ENCODE measurements at places on chromosomes 2 and 18.

DNA sequence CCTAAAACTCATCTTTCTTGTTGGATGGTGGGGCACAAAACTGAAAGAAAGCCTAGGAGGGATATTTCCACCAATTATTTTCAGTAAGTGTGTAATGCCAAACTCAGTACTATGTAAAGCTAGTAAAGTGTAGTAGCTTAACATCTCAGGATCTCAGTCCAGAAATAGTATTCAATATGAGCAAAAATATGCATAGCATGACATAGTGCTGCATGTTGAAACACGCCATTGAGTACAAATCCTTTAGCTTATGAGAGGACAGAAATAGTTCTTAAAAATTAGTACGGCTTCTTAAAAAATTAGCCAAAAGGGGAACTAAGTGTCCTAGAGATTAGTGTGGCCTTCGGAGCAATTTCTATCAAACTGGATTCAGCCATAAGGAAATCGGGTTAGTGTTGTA lies 21.7 kb upstream of the ATL2 start:
- DNase-seq = no peak

- no peak for DNase-seq
Observed at GRCh38 chr2:106284255-106284654, 90.2 kb upstream of the UXS1 start.

DNA sequence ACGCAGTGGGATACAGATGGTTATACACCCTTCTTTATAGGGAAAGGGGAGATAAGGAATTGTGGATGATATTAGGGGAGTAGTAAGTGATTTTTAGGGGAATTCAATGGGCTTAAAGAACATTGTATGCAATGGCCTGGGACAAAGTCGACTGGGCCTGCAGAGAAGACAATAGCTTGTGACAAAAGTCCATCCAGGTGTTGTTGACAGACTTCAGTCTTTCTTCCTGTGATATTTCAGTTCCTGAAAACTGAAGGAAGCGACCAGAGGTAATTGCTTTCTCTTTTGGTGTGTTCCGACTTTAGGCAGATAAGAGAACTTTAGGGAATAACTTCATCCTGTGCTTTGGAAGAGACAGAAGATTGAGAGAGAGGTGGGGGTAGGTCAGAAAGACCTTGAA lies 83.1 kb upstream of the NEUROD1 start:
- DNase-seq = no peak

GRCh38 chr2:28232295-28232694 lies 160.4 kb upstream of the FOSL2 start:
- peak; percentile 83 for DNase-seq

DNA sequence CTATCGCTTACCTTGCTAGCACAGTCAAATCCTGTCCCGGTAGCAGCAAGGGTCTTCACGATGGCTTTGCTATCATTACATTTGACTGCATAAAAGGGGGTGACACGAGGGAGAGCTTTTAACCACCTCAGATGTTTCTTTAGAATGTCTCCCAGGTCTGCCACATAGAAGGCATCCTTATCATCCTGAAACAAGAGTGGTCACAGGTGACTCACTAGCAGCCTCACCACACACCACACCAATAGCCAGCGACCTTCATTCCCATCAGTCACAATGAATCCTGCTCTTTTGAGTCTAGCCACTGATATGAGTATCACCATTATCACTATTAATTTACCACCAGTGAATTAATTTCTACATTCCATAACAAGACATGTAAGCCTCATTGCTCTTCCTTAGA lies 3.7 kb downstream of the ODC1 start:
- DNase-seq = no peak

GRCh38 chr2:151657667-151658076 lies 76.6 kb downstream of the NEB start:
- DNase-seq = no peak

DNA sequence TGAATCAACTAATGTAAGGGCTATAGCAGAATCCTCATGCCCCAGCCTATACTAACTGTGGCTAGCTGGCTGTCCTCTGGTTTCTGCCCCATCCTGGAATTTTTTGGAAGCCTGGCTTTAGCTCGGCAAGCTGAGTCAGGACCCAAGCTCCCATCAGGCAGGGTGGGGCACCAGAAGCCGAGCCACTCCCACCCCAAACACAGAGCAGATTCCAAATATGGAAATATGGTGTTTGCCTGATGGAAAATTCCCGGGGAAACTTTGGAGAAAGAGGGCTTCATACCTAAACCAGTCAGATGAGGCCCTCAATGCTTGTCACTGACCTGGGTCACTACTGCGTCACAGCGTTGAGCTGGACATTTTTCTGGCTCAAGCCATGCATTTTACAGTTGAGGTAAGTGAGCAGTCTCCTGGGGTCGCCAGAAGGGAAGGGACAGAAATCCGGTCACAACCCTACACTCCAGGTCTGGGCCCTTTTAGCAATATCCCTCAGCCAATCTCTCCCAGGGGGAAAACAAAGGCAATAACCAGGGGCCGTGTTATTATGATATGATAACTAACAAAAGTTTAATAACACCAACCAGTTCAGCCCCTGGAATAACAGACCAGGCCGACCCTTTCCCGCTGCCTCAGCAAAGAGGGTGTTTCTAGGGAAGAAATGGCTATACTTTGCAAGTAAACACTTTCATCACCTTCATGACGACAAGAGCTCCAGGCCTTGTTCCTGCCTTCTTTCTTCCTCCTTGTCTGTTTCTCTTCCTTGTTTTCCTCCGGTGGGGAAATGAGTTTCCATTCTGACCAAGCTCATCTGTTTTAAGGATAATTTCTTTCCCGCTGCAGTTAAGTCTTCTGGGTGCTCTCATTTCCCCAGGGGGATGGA lies 37.7 kb downstream of the PSD4 start:
- peak; percentile 70 for DNase-seq

GRCh38 chr2:64325852-64326577 lies 127.9 kb upstream of the LGALSL start:
- DNase-seq = no peak

GRCh38 chr2:217250013-217250524 lies 390.2 kb upstream of the TNP1 start:
- DNase-seq = no peak

- DNase-seq = no peak
Observed at GRCh38 chr18:35374708-35375107, 2.4 kb downstream of the ZNF396 start.

DNA sequence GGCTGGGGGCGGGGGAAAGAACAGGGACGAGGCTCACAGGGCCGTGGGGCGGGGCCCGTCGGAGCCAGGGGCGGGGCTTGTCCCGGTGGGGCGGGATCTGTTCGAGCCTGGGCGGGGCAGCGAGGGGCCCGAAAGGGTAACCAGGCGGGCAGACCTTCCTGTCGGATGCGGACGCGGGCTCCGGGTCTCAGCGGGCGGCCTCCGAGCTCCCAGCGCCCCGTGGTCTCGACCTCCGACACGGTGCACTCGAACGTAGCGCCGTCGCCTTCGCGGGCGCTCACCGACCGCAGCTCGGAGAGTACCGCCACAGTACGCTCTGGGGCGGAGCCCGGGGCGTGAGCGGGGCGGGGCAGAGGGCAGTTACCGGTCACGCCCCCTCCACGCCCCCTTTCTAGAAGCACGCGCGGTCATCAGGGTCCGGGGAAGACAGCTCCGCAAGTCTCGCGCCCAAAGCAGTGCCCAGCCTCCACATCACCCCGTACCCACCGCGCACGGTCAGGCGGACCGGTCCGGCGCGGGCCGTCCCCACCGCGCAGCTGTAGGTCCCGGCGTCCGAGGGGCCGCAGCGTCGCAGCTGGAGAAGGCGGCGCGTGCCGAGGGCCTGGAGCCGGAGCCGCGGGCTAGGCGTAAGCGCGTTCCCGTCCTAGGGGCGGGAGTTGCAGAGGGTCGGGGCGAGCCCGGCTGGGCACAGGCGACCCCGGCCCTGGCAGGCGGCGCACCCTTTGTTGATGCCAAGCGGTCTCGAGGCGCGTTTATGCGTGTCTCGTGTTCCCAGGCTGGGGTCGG lies 8.7 kb downstream of the TMEM198 start:
- peak; percentile 72 for DNase-seq

DNA sequence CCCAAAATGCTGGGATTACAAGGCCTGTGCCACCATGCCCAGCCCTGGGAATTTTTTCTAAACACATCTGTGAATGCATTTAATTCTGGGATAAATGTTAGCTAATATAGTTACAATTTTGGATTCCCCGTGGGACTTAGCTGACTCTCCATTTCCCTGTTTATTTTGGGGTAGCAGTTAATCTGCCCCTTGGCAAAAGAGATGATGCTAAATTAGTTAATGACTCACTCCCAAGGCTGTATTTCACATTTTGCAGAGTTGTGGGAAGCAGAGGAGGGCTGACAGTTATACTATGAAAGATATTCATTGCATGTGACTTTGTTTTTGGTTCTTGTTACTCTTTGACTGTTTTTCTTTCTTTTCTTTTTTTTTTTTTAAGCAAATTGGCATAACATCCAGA lies 3.2 kb downstream of the MTHFD2 start:
- DNase-seq = peak; percentile 85

DNA sequence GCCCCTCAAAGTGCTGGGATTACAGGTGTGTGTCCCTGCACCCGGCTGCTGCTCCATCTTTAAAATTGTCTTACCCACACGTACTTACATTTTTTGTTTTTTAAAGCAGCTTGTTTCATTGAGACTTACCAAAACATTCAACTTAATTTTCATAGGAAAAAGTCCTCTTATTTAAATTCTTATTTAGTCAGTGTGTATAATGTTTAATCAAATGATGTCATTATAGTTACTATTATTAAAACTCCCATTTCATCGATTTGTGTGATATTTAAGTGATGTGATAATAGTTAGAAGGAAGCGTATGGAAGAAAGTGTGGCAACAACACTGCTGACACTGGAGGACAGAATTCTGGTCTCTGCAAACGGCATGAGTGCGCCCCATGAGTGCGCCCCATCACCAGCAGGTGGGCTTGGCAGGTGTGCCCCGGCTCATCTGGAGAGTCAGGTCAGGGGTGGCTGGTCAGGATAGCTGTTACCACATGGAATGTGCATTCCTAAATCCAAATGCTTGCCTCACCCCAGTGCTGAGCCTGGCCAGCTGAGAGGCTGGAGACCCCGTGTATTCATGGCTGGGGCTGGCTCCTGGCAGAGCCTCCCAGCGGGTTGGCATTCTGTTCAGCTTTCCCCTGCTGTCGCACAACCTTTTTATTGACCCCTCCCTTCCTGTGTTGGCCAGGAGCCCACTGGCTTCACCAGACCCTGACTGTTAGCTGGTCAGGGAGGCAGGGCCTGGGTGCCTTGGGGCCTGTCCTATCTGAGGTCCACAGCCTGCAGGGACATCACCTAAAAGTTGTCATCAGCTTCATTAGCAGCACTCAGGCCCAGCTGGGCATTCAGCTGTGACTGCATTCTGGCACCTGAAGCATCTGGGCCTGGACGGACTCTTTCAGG lies 79.7 kb downstream of the AGAP1 start:
- no peak for DNase-seq

DNA sequence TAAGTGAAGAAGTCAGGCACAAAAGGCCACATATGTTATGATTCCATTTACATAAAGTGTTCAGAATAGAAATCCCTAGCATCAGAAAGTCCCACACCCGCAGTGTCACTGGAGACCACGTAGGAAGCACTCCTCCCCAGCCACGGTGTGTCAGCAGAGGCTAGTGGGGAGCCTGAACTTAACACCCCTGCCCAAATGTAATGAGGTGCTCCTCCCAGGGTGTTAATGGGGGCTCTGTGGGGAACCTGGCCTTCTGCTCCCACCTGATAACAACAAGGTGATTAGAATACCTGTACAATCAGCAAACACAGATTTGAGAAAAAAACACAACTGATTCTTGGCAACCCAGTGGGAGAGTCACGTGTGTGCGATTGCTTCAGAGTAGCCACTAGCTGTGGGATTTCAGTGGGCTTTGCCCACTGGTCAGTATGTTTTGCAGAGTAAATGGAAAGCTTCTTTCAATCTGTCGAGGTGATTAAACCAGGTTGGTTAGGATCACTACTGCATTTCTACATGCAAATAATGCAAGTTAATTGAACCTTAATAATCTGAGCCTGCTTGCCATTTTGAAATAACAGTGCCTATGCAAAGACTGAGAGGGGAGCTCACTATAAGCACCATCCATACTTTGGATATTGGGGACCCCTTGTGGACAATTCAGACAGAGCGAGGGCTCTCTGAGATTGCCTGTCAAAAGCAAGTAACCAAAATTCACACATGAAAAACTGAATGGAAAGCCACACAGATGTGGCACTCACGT lies 20.6 kb upstream of the ATRAID start:
- DNase-seq = peak; percentile 72

GRCh38 chr2:78980152-78980465 lies 45.4 kb upstream of the REG3G start:
- DNase-seq = no peak

GRCh38 chr18:80109676-80110078 lies 615 bp downstream of the ADNP2 start:
- peak; percentile 27 for DNase-seq

- no peak for DNase-seq
Observed at GRCh38 chr2:53021828-53022227, 745.8 kb upstream of the CHAC2 start.

DNA sequence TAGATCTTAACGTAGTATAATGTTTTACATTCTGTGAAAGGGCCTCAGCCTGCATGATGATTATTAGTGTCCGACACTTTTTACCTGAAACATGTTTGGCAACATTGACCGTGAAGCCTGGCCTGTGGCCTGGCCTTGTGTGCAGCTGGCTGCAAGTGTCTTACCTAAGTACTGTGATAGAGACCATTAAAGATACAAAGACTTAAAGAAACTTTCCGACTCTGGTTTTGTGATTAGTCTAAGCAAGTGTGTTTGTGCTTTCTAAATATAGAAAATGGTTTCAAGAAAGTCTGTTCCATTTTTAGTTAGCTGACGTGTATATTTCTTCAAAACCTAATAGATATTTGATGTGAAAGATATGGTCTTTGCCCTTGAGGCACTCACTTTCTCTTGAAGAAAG lies 601.8 kb downstream of the LRP1B start:
- DNase-seq = no peak
